ENCODE measurements at places on chromosomes 4 and X. TPM values are rescaled to one million over a fixed set of nuclear protein-coding genes. Genes with fewer than 3 reads are reported as not detected.
A peak's percentile ranks its signal among the peaks of the same experiment; 100 is the strongest.

COX7B2 gene
- not detected for total RNA-seq

FGFR3 gene
- 44.3 TPM for total RNA-seq

CABS1 gene
- total RNA-seq = 0.19 TPM

RGN gene
- total RNA-seq = 3.5 TPM

UGT2B17 gene
- total RNA-seq = not detected

HMX1 gene
- 3.4 TPM for total RNA-seq

- no peak overlapping the region for H3K4me3 ChIP-seq
- no peaks in the 10 kb centered on the region for H3K27me3 ChIP-seq
- H3K27ac ChIP-seq = no peak overlapping the region
- DNase-seq = no peak
- peaks cover 9% of the 10 kb centered on the region for H3K4me1 ChIP-seq
Measured at GRCh38 chr4:113699772-113700171, 61.8 kb downstream of the CAMK2D start.

- no peak overlapping the region for H3K27ac ChIP-seq
- peaks cover 5% of the 10 kb centered on the region for H3K4me1 ChIP-seq
- no peak for DNase-seq
- H3K4me3 ChIP-seq = no peak overlapping the region
- no peaks in the 10 kb centered on the region for H3K27me3 ChIP-seq
- peaks cover 53% of the 10 kb centered on the region for H3K36me3 ChIP-seq
Measured at GRCh38 chr4:184395971-184396391, 78.4 kb downstream of the IRF2 start.

GRCh38 chrX:1164322-1165288 lies 47.8 kb downstream of the CRLF2 start:
- peak overlapping the region; percentile 59 for H3K4me3 ChIP-seq
- H3K4me1 ChIP-seq = peaks cover 8% of the 10 kb centered on the region
- DNase-seq = peak; percentile 58
- peaks cover 17% of the 10 kb centered on the region for H3K27me3 ChIP-seq

- H3K27ac ChIP-seq = no peak overlapping the region
- no peak for DNase-seq
- H3K36me3 ChIP-seq = no peaks in the 10 kb centered on the region
- no peaks in the 10 kb centered on the region for H3K4me1 ChIP-seq
- H3K27me3 ChIP-seq = no peaks in the 10 kb centered on the region
Measured at GRCh38 chrX:13252726-13253125, 67.1 kb downstream of the ATXN3L start.

DNA sequence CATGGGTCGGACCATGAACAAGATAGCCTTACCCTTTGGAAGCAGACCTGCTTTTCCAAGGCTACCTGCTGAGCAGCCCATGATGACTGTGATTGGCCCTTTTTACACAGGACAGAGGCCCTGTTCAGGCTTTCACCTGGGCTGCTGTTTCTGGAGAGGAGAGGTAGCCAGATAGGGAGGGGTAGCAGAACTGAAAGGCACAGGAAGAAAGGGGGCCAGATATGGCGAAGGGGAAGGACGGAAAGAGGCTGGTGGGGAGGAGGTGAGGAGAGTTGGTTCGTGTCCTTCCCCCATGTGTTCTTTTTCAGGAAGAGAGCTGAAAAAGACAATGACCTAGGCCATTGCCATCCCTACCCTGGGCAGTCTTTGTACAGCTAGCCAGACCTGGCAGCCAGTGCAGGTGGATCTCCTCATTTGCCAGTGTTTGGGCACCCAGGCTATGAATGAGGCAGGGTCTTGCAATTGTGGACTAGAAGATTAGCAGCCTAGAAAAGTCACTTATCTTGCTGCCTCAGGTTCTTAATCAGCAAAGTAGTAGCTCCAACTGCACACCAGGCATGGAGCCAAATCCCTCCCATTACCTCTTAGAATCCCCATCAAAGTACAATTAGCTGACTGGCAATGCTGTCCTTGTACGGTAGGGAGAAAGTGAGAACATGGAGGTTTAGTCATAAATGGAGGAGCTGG lies 139.6 kb downstream of the AMMECR1 start:
- no peak for DNase-seq
- no peak overlapping the region for H3K4me3 ChIP-seq
- H3K27ac ChIP-seq = no peak overlapping the region
- peaks cover 28% of the 10 kb centered on the region for H3K36me3 ChIP-seq

- no peaks in the 10 kb centered on the region for H3K36me3 ChIP-seq
- no peaks in the 10 kb centered on the region for H3K27me3 ChIP-seq
- H3K4me1 ChIP-seq = peaks cover 9% of the 10 kb centered on the region
- no peak for DNase-seq
- no peak overlapping the region for H3K27ac ChIP-seq
- H3K4me3 ChIP-seq = no peak overlapping the region
Measured at GRCh38 chr4:187289371-187289770, 565.7 kb upstream of the FAT1 start.

DNA sequence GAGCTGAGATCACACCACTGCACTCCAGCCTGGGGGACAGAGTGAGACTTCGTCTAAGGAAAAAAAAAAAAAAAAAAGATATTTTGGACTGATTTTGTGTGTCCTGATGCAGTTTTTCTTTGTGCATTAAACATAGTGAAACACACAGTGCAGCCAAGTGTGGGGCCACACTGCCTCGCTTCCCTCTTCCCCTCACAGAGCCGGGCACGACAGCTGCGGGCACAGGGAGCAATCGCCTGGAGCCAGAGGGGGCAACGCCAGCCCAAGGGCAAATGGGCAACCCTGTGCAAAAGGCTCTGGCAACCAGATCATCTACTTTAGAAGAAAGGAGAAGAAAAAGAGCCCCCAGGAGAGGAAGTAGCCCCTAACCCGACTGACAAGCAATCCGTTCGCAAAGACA lies 13.5 kb upstream of the CCNQ start:
- no peaks in the 10 kb centered on the region for H3K4me1 ChIP-seq
- no peak overlapping the region for H3K27ac ChIP-seq
- peaks cover 37% of the 10 kb centered on the region for H3K27me3 ChIP-seq
- DNase-seq = no peak
- no peak overlapping the region for H3K4me3 ChIP-seq

DNA sequence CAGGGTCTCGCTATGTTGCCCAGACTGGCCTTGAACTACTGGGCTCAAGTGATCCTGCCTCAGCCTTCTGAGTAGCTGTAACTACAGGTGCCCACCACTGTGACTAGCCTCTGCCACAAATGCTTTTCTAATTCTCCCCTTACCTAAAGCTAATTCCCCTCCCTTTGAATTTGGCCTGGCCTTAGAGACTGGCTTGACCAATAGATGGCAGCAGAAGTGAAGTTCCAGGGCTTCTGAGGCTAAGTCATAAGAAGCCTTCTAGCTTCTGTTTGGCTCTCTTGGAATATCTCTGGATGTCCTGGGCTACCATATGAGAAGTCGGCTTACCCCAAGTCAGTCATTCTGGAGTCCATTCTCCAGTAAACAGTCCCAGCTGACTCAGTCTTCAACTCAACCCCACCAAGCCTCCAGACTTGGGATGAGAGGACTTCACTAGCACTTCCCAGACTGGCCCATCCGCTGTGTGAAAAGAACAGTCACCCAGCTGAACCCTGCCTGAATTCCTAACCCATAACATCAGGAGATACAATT lies 61.0 kb downstream of the HPRT1 start:
- DNase-seq = no peak
- H3K27me3 ChIP-seq = no peaks in the 10 kb centered on the region
- H3K27ac ChIP-seq = no peak overlapping the region
- peaks cover 3% of the 10 kb centered on the region for H3K4me1 ChIP-seq

DNA sequence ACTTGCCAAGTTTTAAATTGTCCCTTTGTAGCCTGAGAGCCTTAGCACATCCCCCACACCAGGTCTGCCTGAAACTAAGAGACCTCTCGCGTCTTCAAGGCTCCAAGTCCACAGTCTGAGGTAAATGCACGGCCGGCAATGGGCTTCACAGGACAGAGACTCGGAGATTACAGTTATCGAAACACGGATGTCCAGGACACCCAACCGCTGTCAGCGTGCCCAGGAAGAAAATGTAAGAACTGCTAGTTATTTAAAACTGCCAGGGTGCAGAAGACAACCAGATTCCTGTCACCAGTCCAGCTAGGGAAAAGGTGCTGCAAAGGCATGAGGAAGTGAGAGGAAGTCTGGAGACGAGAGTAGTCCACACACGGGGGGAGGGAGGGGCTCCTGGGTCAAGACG lies 28.9 kb downstream of the ZNF827 start:
- peaks cover 51% of the 10 kb centered on the region for H3K4me1 ChIP-seq
- H3K27ac ChIP-seq = no peak overlapping the region
- no peak overlapping the region for H3K4me3 ChIP-seq
- DNase-seq = no peak

DNA sequence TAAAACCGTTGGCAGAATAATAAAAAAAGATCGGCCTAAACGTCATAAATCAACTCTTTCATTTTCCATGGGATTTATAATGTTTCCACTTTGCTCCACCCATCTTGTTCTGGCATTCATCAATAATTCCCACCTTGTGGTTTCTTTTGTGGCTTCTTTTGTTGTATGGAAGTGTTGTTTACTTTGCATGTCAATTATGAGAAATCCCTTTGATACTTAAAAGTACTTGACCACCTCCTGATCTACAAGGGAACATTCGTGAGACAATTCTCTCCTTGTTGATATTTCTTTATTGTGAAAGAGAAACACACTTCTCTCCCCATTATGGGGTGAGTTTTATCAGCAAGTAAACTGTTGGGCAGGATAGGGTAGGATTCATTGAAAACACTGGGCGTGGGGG lies 2.8 kb downstream of the AMELX start:
- DNase-seq = no peak
- no peaks in the 10 kb centered on the region for H3K4me1 ChIP-seq
- H3K4me3 ChIP-seq = no peak overlapping the region
- no peaks in the 10 kb centered on the region for H3K27me3 ChIP-seq

- H3K4me3 ChIP-seq = no peak overlapping the region
- no peaks in the 10 kb centered on the region for H3K27me3 ChIP-seq
- no peak for DNase-seq
- H3K36me3 ChIP-seq = peaks cover 16% of the 10 kb centered on the region
- H3K4me1 ChIP-seq = no peaks in the 10 kb centered on the region
- no peak overlapping the region for H3K27ac ChIP-seq
Measured at GRCh38 chrX:134377537-134377936, 82.4 kb upstream of the HPRT1 start.

DNA sequence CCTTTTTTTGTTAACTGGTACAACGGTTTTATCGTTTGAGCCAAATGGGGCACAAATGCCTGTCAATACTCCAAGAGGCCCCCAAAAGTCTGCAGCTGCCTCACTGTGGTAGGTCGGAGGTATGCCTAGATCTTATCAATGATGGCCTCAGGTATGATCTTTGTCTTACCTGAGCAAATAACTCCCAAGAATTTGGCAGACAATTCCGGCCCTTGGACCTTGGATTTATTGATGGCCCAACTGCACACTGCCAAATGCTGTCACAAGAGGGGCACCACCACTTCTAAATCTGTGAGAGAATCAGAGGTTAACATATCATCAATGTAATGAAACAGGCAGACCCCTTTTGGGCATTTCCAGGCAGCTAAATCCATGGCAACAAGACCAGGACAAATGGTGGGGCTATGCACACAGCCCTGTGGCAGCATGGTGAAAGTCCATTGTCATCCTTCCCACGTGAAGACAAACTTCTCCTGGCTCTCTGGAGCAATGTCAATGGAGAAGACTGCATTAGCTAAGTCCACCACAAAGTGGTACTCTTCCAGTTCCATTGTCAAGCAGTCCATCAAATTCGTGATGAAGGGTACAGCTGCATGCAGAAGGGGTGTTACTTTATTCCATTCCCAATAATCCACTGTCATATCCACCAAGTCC lies 28.6 kb downstream of the CXCL13 start:
- no peaks in the 10 kb centered on the region for H3K4me1 ChIP-seq
- H3K27ac ChIP-seq = no peak overlapping the region
- no peak for DNase-seq
- no peaks in the 10 kb centered on the region for H3K27me3 ChIP-seq
- H3K4me3 ChIP-seq = no peak overlapping the region

- H3K36me3 ChIP-seq = no peaks in the 10 kb centered on the region
- no peak overlapping the region for H3K4me3 ChIP-seq
- H3K4me1 ChIP-seq = peaks cover 6% of the 10 kb centered on the region
- DNase-seq = no peak
- H3K27me3 ChIP-seq = no peaks in the 10 kb centered on the region
Measured at GRCh38 chrX:139720136-139720535, 12.2 kb upstream of the MCF2 start.

DNA sequence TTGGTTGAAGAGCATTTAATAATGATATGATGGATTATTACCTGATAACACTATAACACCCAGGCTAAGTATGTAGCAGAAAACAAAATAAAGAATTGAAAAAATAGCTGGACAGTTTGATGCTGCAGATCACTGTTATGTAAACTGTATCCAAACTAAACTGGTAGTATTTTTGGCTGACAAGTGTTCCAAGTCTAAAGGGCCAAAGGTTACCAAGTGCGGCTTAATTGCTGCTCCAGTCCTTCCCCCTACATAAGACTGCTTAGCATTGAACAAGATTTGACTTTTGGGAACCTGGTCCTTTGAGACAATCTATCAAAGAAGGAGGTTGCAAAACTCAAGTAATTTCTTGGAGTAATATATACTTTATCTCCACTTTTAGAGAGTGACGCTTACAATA lies 249.6 kb downstream of the CAMK2D start:
- no peaks in the 10 kb centered on the region for H3K4me1 ChIP-seq
- H3K4me3 ChIP-seq = no peak overlapping the region
- H3K36me3 ChIP-seq = peaks cover 20% of the 10 kb centered on the region

GRCh38 chrX:118000518-118000917 lies 116.1 kb downstream of the KLHL13 start:
- no peak overlapping the region for H3K4me3 ChIP-seq
- no peaks in the 10 kb centered on the region for H3K4me1 ChIP-seq
- DNase-seq = no peak
- H3K27me3 ChIP-seq = no peaks in the 10 kb centered on the region
- no peak overlapping the region for H3K27ac ChIP-seq

DNA sequence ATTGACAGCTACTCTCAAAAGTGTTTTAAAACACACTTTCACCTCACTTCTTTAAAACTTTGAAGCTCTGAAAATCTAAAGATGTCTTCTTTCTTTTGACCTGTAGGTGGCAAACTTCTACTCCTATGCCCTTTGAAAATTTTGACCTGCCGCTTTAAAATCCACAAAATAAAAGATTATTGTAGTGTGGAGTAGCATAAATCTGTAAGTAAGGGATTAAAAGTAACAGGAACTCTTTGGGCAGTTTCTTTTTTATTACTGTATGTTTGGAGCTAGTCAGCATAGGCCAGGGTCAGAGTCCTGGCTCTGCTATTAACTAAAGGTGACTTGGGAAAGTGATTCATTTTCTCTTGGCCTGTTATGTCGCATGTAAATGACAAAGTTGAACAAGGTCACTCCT lies 25.5 kb downstream of the BBS12 start:
- H3K27ac ChIP-seq = no peak overlapping the region
- H3K4me3 ChIP-seq = no peak overlapping the region
- H3K36me3 ChIP-seq = no peaks in the 10 kb centered on the region
- no peaks in the 10 kb centered on the region for H3K4me1 ChIP-seq
- H3K27me3 ChIP-seq = no peaks in the 10 kb centered on the region

- H3K36me3 ChIP-seq = peaks cover 10% of the 10 kb centered on the region
- peaks cover 3% of the 10 kb centered on the region for H3K4me1 ChIP-seq
- H3K4me3 ChIP-seq = no peak overlapping the region
- DNase-seq = no peak
- H3K27ac ChIP-seq = no peak overlapping the region
Measured at GRCh38 chr4:845836-846251, 19.9 kb upstream of the CPLX1 start.

DNA sequence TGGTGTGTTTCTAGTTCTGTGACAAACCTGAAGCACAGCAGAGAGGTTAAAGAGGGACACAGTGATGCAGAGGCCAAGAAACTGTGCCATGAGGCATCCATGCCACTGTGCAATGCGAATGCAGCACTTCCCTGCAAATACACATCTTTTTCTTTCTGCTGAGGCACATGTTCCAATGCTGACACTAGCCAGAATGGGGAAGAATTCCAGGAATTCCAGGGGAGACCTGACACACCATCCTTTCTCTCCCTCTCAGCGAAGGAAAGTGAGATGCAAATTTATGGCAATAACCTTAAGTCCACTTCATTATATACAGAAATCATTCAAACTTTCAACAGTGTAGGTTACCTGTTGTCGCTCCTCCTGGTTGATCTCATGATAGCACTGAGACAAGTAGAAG lies 204.8 kb downstream of the LDB2 start:
- no peaks in the 10 kb centered on the region for H3K36me3 ChIP-seq

All from type B pancreatic cell (in vitro differentiated cells).